ENCODE measurements at places on chromosomes 12 and 14. TPM values are rescaled to one million over a fixed set of nuclear protein-coding genes. Genes with fewer than 3 reads are reported as not detected.

ART4 gene
- not detected for total RNA-seq

RERG gene
- total RNA-seq: 0.61 TPM

GRCh38 chr12:103269946-103270345 lies 225.8 kb downstream of the C12orf42 start:
- peaks cover 47% of the 10 kb centered on the region for H3K27me3 ChIP-seq
- H3K27ac ChIP-seq: no peak overlapping the region
- H3K4me1 ChIP-seq: peaks cover 3% of the 10 kb centered on the region
- H3K4me3 ChIP-seq: no peak overlapping the region
- no peaks in the 10 kb centered on the region for H3K36me3 ChIP-seq
- no peak for DNase-seq

DNA sequence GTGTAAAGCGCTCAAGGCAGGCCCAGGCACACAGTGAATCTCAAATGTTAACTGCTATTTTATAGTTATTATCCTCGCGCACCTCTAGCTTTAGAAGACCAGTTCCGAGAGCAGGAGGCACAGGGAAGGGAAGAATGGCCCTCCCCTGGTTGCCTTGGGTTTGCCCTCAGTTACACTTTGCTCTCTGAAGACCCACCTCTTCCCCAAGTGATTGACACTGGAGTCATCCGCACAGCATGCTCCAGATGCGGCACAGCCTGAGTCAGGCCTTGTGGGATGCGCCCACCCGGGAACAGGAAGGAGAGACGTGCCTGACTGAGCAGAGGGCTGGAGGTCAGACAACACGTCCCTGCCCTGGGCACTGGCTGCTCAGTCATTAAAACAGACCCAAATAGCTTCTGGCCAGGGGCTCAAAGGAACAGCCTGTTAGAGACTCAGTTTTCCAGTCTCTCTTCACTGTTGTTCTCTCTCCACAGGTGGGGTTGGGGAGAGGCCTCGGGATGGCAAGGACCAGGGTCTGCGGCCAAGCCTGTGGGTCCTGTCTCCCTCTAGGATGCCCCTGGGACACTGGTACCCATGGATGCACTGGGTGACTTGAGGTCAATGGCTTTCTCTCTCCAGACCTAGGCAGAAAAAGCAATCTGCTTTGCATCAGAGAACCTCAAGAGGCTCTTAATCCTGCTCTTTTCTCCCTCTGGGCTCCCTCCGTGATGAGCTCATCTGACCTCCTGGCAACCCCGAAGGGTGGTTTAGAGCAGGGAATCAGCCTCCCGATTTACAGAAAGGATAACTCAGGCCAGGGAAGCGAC lies 13.6 kb upstream of the MLXIP start:
- H3K27ac ChIP-seq: peak overlapping the region; percentile 81
- peak overlapping the region; percentile 32 for H3K4me3 ChIP-seq
- DNase-seq: peak; percentile 30

GRCh38 chr12:39103552-39104165 lies 198.3 kb upstream of the CPNE8 start:
- no peaks in the 10 kb centered on the region for H3K36me3 ChIP-seq
- H3K4me1 ChIP-seq: peaks cover 3% of the 10 kb centered on the region
- DNase-seq: peak; percentile 8
- H3K27me3 ChIP-seq: peaks cover 2% of the 10 kb centered on the region

DNA sequence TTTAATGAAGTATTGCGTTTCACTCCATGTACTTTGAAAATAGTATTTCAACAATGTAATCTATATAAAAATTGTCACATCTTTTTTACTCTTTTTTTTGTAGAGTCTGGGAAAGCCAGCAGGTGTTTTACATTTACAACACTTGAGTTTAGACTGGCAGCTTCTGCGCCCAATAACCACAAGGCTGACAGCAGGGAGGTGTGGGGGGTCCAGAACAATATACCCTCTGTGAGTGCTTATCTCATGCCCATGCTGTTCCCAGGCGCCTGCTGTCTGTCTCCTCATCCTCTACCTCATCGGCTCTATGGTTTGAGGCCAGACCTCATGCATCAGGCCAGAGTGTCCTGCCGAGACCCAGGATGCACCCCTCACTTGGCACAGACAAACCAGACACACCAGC lies 24.9 kb downstream of the FBRSL1 start:
- no peak overlapping the region for H3K27ac ChIP-seq
- no peak for DNase-seq
- peaks cover 23% of the 10 kb centered on the region for H3K36me3 ChIP-seq
- no peak overlapping the region for H3K4me3 ChIP-seq

All from neural crest cell (in vitro differentiated cells).